ENCODE measurements at places on chromosomes 1 and 21.

DNA sequence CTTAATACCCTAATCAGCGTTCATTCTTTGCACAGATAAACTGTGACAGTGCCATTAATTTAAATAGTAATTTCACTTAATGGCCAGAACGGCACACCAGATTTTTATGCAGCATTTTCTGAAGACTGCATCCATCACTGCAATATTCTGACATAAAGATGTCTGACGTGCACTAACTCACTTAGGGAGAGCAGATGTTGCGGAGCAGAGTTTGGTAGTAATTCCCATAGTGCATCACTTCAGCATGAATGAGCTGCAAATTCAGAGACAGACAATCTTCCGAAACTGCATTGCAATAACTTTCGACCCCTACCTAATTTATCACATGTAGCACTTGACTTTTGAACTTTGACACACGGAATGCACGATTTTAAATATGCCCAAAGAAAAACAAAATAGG is 225.3 kb downstream of the KCTD3 start:
- no peak for DNase-seq

GRCh38 chr1:165497069-165498013 is 46.5 kb upstream of the LRRC52 start:
- DNase-seq: no peak

DNA sequence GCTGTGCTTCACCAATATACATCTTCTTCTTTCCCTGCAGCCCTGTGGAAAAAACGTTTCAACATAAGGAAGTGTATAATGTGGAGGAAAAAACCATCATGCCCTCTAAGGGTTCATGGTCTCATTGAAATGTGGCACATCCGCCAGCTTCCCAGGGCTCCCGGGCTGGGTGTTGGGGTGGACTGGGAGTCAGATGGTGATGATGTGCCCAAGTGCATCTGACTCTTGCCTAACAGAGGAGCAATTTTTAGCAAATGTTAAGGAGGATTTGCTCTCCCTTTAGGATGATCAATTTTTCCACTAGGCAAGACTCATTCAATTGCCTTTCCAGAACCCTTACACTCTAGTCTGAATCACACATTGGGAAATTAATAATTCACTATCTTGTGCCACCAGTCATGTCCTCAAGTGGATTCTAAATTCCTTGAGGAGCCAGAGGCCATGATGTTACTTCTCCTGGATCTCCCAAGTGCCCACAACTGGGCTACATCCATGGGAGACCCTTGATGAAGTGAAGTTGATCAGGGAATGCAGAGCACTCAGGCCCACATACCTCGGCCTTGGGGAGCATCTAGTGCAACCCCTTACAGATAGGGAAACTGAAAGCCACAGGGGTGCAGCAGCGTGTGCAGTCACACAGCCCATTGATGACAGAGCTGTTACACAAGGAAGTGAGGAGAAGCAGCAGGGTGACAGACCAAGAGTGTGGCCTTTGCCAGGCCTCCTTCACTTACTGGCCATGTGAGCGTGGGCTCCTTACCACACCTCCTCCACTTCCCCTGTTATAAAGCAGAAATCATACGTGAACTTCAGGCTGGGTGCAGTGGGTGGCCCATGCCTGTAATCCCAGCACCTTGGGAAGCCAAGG is 100.0 kb upstream of the SLC44A3 start:
- no peak for DNase-seq

GRCh38 chr1:19656134-19656779 is 8.4 kb upstream of the HTR6 start:
- no peak for DNase-seq

- DNase-seq: no peak
Measured at GRCh38 chr21:31730712-31731055, 1.2 kb downstream of the SCAF4 start.

DNA sequence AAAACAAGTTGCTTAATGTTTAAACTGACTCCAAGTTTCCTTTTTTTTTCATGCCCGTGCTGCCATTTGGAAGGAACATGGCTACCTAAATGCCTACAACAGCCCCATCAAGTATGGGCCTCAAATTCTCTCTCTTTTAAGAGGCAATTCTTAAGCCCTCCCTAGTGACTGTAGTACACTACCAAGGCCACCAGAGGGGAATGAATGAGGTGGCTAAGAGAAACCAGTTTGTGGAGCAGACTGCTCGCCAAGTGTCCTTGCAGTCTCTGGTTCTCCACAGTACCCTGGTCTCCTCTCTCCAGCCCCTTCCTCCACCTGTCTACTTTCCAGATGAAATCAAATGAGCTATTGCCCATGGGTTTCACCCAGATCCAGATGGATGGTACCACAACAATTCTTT is 1809.6 kb downstream of the BRINP3 start:
- DNase-seq: no peak

DNA sequence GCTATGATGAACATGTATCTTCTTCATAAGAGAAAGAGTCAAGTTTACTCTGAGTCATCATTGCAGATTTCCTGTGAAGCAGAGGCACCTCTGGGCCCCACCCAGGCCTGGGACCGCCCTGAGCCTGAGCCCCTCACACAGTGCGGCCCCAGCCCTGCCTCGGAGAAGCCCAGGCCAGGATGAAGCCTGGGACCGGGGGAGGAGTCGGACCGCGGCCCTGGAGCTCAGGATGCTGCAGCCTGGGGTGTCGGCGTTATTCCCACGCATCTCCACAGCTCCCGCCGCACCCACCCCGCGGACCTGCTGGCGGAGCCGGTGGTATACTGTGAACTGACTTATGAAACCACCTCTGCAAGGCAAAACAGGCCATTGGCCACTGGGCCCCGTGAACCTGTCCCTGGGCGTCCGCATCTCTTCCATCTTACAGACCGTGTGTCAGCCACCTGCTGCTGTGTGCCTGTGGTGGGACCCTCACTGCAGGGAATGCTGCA is 2.4 kb upstream of the COL6A1 start:
- no peak for DNase-seq

DNA sequence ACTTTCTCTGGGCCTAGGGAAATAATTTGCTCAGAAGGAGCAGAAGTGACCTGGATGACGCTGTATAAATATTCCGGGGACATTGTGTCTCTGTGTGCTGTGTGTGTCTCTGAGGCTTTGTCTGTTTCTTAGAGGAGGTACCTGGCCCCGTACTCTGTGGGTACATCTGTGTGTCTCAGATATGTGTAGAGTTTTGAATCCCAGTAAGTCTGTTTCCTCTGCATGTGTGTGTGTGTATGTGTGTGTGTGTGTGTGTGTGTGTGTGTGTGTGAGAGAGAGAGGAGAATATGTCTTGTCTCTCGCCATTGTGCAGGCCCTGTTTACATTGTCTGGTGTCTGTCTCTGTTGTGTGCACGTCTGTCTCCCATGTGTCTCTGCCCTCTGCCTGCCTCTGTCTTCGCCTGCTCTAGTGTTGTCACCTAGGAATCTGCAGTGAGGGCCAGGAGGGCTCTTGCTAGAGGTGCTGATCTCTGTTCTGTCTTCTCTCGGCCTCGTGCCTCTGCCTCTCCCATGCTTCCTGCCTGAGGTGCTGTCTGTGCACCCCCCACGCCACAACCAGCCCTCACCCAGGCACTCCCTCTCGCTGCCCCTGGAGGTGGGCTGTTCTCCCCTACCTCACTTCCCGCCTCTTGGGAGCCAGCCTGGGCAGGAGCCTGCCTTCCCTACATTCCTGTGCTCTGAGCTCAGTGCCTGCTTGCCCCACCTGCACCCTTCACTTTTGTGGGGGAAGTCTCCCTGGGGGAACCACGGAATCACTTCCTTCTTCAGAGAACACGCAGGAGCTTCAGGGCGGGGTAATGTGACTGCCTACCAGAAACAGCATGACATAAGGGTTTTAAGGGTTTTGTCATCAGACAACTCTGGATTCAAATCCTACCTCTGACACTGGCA is 5.9 kb downstream of the MAP7D1 start:
- DNase-seq: no peak

GRCh38 chr1:20109223-20109856 is 10.0 kb downstream of the PLA2G2D start:
- no peak for DNase-seq

GRCh38 chr1:100950781-100951180 is 54.9 kb downstream of the SLC30A7 start:
- DNase-seq: no peak

DNA sequence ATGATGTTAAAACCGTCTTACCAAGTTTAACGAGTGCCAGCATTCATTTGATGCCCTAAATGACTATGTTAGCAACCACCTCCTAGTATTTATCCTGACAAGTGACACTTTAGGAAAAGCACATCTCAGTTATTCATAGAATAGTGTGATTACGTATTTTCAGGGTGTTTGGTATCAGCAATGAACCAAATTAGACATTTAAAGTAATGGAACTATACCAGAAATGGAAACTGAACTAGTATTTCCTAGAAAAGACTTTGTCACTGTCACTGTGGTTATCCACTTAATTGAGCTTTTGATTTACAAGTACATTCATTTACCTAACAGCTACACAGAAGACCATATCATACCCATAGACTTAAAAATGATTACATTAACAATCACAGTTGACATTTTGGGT is 3.6 kb upstream of the IL12RB2 start:
- no peak for DNase-seq

DNA sequence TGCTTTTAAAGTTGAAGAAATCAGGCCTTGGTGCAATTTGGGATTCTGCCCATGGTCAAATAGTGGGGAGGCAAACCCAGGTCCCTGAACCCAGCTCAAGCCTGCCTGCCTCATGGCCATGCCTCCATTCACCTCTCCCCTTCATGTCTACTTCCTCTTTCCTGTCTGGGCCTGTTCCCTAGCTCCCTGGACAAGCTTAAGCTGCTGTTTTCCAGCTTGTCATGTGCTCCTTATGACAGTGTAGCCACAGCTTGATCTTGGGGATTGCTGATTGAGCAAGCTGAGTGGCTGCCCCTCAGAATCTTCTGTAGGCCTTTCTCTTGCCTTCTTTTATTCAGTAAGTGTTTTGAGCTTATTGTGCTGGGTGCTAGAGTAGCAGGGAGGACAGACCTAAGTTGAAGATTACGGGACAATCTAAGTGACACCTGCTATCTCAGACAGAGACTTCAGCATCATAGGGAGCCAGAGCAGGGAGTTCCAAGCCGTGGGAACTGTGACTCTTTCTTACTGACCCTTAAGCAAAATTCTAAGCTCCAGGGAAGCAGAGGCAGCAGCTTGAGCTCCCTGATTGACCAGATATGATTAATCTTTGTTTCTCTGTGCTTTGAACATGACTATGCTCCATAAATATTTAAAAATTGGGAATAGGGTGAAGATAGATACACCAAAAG is 520 bp upstream of the MR1 start:
- no peak for DNase-seq
